Activated naive CD4-positive, alpha-beta T cell (primary cell): ENCODE measurements at places on chromosomes 11 and 22.

DNA sequence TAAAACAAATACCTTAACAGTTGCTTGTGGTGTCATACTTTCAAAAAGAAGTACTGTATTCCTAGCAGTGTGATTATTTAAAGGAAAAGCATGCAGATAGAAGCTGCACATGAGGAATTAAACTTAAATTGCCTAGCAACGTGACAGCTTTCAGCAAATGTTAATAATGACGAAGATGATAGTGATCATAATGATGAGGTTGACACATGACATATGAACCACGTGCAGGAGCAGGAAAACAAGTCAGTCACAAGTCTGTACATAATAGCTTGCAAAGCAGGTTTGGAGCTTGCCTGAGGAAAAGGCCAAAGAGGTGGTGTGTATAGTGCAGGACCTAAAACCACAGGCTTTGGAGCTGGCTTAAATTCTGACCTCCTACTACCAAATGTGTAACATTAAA is 30.6 kb upstream of the PIK3C2A start:
- no peak for DNase-seq

- DNase-seq: peak; percentile 10
These were observed 449.3 kb downstream of the OPCML start for GRCh38 chr11:133082841-133083488.

GRCh38 chr11:70175236-70175698 is 27.8 kb upstream of the FADD start:
- DNase-seq: no peak

DNA sequence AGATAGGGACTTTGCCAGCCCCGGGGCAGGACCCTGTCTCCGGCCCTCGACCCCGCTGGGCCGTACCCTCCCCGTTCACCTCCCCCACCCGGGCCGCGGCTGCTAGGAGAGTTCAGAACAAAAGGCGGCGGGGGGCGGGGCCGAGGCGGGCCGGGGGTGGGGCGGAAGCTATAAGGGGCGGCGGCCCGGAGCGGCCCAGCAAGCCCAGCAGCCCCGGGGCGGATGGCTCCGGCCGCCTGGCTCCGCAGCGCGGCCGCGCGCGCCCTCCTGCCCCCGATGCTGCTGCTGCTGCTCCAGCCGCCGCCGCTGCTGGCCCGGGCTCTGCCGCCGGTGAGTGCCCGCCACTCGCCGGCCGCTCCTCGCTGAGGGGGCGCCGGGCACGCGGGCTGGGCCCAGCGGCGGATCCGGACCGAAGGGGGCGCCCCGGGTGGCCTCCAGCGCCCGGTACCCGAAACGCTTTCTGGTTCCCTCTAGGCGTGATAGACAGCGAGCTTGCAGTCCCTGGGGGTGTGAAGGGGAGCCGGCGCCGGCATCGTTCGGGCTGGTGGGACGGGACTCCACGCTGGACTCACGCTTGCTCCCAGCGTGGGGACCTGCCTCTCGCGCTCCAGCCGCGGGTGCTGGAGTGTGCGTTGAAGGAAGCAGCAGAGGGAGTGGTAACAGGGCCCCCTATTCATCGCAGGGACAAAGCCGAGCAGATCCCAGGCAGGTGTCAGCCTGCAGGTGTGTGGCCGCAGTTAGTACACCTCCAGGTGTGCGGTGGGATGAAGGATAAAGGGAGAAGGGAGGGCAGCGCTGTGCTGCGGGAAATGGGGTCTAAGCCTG is at the start of gene MMP11:
TSS of gene MMP11 (plus strand) at position 201 of the 825 bp plus-strand sequence. CDS start at position 223, 22 bp downstream.
- DNase-seq: peak; percentile 69

- no peak for DNase-seq
These were observed 23.7 kb downstream of the CEP295 start for GRCh38 chr11:93685196-93685595.

GRCh38 chr11:3738241-3738640 is 59.1 kb downstream of the NUP98 start:
- DNase-seq: no peak

DNA sequence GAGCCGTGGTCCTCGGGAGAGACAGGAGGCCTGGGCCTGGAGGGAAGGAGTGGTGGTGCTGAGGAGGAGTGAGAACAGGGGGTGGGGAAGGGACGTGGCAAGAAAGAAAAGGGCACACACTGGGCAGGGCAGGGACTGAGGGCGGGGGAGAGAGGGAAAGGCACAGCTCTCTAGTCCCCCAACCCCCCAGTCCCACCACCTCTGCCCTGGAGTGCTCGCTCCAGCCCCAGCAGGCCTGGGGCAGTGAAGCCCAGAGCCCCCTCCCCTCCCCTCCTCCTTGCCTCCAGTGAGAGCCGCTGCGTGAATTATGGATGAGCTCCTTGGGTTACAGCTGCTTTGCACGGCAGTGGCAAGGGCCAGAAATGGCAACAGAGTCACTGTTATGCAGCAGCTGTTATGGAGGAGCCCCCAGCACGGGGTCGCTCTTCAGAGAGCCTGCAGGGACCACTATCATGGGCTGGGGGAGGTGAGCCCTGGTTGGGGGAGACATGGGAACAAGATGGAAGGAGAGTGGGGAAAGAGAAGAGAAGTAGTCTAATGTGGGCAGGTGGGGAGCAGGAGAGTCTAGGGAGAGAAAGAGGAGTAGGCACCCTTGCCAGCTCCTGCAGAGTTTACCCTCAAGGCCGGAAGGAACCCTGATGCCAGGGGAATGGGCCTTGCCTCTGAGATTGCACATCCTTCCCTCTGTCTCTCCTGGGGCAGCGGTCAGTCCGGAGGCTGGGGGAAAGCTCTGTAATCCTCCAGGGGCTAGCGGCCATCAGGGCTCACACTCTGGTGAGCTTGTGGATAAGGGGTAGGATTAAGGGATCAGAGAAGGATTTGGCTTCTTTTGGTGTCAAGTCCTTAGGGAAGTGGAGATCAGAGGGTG is 3.6 kb downstream of the RTN4RL2 start:
- DNase-seq: no peak
